ENCODE measurements at places on chromosomes 5 and 9.

- no peak for DNase-seq
Observed at GRCh38 chr5:124538191-124538590, 208.2 kb downstream of the ZNF608 start.

GRCh38 chr5:128011339-128011738 is 72.2 kb upstream of the SLC12A2 start:
- DNase-seq: no peak

GRCh38 chr5:173538018-173538417 is 78.4 kb downstream of the BOD1 start:
- no peak for DNase-seq

DNA sequence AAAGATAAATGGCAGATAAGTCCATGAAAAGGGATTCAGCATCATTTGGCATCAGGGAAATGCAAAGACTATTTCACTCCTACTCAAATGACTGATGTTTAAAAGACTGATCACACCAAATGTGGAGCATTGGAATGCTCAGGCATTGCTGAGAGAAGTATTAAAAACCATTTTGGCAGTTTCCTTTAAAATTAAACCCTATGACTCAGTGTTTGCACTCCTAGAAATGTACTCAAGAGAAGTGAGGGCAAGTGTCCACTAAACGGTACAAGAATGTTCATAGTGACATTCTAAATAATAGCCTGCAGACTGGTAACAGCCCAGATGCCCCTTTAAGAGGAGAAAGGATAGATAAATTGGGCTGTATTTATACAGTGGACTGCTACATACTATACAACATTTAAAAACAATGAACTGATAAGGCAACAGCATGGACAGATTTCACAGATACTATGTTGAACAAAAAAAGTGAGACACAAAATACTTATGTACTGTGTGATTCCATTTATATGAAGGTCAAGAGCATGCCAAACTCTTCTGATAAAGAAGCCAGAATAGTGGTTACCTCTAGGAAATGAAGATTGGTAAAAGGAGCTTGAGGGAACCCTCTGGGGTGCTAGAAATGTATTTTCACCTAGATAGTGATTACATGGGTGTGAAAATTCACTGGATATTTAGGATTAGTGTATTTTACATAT is 24.6 kb downstream of the APC start:
- DNase-seq: no peak

GRCh38 chr5:168886157-168886556 is 307.0 kb upstream of the PANK3 start:
- no peak for DNase-seq

GRCh38 chr5:177505075-177505474 is 4.6 kb downstream of the DOK3 start:
- no peak for DNase-seq

- no peak for DNase-seq
Observed at GRCh38 chr9:69297300-69297980, 27.6 kb upstream of the ENTREP1 start.

DNA sequence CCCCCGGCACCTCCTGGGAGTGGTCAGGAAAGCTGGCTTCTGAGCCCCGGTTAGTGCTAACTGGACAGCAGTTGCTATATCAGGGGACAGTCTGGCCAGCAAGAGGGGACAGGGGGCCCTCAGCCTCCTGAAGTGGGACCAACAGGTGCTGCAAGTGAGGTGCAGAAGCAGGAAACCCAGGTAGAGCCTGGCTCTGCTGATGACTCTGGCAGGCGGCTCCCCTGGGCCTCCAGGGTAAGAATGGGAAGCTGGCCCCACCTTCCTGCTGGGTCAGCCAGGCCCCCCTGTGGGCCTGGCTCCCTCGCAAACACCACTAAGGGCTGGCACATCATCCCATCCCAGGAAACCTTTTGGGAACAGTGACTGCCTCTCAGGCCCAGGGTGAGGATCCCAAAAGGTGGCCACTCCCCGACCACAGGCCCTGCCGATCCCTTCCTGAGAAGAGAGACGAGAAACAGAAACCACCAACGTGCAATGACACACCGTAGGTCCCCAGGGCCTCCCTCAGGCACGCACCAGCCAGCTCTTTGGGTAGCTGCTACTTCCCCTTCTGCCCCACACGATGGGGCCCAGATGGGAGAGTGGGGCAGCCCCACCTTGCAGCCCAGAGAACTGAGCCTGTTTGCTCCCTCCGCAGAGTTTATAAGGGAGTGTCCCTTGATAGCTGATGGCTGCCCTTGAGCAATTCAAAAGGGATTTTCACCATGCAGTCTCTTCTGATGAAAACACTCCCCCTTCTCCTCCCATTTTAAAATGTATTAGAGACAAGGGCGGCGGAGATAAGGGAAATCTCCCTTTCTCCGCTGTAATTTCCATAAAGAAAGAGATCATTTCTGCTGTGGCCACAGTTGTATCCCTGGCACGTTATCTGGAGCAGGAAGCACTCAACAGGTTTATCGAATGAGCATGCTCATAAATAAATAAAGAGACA is 76.8 kb downstream of the STK10 start:
- no peak for DNase-seq

DNA sequence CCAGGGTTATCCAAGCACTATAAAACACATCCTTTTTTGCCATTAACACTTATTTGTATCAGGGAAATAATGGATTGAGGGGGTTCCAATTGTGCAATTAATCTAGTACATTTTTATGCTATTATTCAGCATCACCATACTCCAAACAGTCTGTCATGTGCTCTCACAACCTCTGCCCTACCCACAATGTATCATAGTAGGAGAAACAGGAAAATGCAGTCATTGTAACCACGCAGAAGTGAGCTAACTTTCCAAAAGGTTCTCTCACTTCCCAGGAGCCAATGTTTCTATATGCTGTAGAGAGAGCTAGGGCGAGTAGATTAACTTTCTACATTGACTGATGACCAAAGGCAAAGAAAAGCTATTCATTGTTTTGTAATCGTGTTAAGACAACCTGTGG is 29.8 kb downstream of the DAB2 start:
- DNase-seq: no peak

- DNase-seq: peak; percentile 32
Observed at GRCh38 chr5:7754997-7755596, 95.8 kb downstream of the CFAP90 start.

DNA sequence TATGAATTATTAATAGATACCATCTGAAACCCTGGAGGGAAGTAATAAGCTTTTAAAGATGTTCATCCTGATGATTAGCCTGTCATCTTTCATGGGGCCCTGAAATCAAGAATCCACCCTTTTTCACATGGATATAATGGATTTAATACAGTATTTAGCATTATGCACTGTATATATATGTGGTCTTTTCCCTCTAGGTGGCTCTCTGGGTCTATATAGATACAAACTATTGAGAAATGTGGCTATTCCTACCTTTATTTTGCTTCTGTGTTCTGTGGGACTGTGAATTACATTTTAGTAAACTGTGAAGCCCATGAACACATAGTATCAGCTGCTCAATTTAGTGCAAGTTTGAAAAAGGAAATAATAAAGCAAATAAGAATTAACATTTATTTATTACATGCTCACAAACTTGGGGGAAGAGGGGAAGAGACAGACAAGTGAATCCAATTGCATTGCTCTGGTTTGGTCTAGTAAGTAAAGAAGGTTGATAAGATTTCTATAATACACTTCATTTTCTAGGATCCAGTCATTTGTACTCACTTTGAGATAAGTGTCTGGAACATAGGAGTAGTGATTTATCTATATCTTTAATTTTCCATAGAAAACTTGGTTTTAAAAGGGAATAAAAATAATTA is 112.2 kb downstream of the SCAMP1 start:
- no peak for DNase-seq

- DNase-seq: peak; percentile 47
Observed at GRCh38 chr9:128946571-128947276, 679 bp downstream of the DOLK start.

- no peak for DNase-seq
Observed at GRCh38 chr9:91900797-91901177, 49.2 kb downstream of the ROR2 start.

DNA sequence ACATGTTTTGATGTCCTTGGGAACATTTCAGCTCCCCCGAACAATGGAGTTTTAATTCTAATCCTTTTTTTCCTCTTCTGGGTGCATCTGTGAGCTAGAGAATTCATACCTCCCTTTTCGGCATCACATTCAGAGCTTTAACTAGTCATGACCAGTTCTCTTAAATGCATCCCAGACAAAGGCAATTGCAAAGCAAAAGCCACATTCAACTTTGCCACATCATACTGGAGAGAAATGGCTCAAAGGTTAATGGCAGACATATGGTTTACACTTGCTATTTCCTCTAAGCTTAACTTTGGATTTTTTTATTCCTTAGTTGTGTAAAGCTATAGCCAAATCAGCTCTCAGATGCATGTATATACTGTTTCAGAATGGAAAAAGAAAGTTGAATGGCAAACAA is 153.3 kb downstream of the ESM1 start:
- no peak for DNase-seq

- no peak for DNase-seq
Observed at GRCh38 chr9:75451045-75451444, 362.7 kb downstream of the OSTF1 start.

- DNase-seq: no peak
Observed at GRCh38 chr5:137195483-137195882, 303.6 kb downstream of the SPOCK1 start.
